NCI-H82 (cell line): ENCODE measurements at places on chromosomes 7 and 10.

- DNase-seq, result no peak
Measured at GRCh38 chr7:30048582-30048981, 20.4 kb downstream of the PLEKHA8 start.

DNA sequence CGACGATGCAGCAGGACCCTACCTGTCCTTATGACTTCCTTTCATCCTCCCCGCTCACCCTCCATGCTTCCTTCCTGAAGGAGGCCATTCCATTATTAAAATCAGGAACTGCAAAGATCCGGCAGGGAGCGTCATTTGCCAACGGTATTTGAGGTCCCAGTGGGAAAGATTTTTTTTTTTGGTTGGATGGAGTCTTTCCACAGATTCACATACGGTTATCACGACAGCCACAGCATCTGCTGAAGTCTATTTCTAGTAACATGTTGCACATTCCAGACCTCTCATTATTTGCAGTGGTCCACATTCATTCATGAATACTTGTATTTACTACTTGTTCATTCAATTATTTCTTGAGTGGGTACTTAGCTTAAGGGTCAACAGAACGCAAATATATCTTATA lies 94.7 kb upstream of the LYZL2 start:
- no peak for DNase-seq

DNA sequence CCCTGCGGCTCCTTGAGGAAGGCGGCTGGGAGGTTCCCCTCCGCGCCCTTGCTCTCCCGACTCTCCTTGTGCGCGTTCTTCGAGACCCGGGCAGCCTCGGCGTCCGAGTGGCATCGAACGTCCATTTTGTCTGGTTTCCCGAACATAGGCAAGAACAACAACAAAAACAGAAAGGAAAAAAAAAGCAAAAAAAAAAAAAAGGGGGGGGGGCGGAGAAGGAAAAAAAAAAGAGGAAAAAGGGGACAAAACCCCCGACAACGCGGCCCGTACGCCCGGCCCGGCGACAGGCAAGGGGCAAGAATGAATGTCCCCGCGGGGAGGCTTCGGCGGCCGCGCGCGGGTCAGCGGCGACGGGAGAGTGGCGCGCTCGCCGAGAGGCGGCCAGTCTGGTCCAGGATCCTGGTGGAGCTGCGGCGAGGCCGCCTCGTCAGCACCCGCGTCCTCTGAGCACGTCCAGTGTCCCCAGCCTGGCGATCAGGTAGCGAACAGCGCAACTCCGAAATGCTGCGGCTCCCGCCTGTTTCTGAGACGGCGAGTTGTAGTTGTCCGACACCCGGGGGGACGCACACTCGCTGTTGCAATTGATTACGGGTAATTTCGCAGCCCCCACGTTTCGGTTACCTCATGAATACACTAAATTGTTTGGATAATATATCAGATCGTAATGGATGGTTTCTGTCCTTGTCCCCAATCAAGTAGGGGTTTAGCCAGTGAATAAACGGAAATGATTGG lies at the start of gene VAX1:
Gene VAX1 (minus strand): TSS at position 360 of the 732 bp plus-strand sequence. CDS start 214 bp downstream, at position 146.
- peak; percentile 10 for DNase-seq

- no peak for DNase-seq
Measured at GRCh38 chr10:17241611-17242333, 13.7 kb downstream of the VIM start.

- no peak for DNase-seq
Measured at GRCh38 chr10:111246814-111247452, 170.1 kb downstream of the ADRA2A start.

GRCh38 chr7:69603937-69604494 lies 5.7 kb downstream of the AUTS2 start:
- no peak for DNase-seq

GRCh38 chr10:80493522-80494051 lies 39.5 kb downstream of the TSPAN14 start:
- DNase-seq, result no peak

DNA sequence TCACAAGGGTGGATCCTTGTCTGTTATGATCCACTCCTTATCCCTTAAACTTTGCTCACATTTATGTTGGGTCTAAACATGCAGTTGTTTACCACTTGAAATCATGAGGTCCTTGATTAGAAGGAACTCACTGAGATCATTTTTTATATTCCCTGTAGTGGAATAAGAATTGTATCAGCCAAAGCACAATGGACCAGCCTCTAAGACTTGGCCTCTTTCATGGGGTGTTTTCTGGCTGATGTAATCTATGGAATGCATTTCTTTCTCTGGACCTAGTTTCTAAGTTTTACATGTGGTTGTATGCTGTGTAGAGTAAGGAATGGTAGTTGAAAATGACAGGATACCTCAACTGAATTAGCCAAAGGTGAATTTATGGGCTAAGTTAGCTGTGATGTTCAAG lies 376.6 kb downstream of the SORCS3 start:
- no peak for DNase-seq

DNA sequence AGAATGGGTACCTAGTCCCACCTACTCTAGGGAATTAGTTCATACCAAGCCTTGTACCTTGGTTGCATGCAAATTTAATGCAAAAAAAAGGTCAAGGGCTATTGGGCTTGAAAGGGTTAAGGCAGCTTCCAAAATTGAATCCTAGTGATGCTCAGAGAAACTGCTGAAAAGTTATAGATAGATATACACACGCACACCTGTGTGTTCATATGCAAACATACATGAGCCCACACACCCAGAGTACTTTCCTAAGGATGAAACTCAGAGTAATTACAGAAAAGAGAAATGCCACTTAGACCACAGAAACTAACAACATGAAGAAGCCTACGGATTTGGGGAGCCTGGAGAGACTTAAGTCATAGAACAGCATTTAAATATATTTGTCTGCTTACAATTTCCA lies 1.5 kb downstream of the SLC25A13 start:
- DNase-seq, result no peak

- no peak for DNase-seq
Measured at GRCh38 chr10:12876266-12876665, 125.2 kb downstream of the CCDC3 start.

DNA sequence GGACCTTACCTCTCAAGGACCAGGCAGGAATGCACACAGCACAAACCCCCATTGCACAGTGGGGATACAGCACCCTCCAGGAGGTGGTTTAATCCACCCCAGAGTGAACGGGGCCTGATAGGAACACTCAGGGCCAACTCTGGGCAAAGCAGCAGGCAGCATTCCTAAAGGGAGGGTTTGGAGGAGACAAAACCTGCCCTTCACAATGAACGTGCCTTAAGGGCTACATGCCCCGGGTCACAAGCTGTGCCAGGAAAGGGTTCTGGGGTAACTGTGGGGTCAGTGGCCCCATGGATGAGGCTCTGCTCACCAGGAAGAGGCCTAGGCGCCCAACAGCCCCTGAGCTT lies 1.1 kb downstream of the GPRIN2 start:
- DNase-seq, result no peak

- no peak for DNase-seq
Measured at GRCh38 chr7:27202018-27202861, 2.3 kb upstream of the HOXA13 start.

DNA sequence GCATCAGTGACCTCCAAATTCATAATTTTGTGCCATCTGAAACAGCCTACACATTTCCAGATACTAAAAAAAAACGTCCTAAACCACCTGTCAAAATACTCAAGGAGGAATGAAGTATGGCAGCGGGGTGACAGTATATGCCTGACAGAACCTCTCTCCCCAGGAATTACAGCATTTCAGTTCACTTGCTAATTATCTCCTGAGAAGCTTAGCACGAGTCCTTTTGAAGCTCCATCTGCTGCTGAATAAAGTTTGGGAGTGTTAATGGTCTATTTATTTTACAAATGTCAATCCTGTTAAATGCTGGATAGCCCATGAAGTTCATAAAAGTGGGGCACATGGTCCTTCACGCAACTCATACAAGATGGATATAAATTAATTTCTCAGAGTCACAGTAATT lies 29.4 kb upstream of the ANLN start:
- DNase-seq, result peak; percentile 91

GRCh38 chr7:111282626-111283025 lies 191.7 kb downstream of the LRRN3 start:
- no peak for DNase-seq

DNA sequence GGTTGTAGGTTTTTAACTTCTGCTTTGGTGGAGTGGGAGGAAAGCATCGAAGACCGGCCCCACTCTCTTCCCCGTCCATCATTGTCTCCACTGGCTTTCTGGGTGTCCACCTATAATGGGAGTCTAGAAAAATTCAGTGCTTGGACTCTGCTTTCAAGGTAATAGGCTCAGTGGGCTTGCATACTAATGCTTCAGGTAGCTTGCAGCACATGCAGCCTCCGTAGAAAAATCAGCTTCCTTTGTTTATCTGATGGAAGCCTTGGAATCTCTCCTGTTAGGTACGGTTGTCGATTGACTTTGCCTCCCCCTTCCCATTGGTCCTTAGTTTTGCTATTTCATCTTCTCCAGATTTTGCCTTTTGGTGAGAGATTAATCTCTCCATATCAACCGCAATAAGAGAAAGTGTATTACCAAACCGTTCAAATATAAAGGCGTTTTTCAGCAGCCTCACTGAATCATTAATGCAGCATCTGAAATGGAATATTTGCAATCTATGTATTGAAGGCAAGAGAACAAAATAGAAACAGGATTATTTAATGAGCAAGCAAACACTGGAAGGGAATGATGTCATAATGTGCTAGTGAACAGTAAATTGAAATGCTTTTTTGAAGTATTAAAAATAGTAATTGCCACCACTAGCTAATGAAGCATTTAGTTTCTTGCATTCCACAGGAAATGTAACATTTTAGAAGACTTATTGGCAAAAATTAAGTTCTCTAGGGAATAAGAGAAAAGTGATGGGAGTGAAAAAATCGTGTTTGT lies 944 bp downstream of the AVL9 start:
- no peak for DNase-seq

DNA sequence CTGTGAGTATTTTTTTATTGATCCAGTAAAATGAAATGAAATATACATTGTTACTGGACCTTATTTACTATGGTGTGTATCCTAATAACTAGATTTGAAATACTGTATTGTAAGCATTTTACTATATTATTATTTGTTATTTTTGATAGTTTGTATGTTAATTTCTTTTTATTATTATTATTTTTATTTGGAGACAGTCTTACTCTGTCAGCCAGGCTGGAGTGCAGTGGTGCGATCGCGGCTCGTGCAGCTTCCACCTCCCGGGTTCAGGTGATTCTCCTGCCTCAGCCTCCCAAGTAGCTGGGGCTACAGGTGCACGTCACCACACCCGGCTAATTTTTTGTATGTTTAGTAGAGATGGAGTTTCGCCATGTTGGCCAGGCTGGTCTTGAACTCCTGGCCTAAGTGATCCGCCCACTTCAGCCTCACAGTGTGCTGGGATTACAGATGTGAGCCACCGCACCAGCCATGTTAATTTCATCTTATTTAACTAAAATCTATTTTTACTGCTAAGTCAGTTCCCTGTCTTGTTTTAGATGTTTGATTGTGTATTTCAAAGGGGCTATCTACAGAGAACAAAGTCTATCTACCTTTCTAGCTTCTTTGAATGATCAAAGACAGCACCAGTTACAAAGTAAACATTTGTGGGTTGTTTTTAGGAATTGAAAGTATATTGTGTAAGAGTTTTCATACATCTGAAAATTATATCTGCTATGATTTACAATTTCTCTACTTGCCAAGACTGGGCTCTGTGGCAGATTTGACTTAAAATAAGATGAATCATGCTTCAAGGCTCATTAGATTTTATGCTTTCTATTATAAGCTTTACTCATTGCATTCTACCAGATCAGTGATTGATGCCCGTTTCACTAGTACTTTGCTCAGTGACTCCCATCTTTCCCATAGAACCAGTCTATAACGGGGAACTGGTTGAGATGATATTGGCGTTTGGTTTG lies 41.6 kb downstream of the CDC123 start:
- no peak for DNase-seq

- no peak for DNase-seq
Measured at GRCh38 chr10:75395932-75396630, 5.5 kb downstream of the ZNF503 start.

DNA sequence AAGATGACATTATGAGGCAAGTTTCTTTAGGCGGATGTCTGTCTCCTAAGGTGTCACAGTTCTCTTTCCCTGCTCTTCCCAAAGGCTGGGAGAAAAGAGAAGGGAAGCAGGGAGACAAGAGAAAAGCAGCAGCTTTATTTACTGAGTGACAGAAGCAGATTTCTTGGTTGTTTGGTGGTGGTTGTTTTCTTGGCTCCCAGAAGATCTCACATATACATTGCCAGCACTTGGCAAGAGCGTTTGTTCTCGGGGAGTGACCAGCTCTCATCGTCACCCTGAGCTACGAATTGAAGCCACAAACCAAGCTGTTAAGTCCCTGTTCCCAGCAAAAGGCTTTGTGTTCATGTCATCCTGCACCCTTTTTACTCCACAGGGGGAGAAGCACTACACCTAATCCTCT lies 11.4 kb downstream of the CDHR3 start:
- DNase-seq, result peak; percentile 34

DNA sequence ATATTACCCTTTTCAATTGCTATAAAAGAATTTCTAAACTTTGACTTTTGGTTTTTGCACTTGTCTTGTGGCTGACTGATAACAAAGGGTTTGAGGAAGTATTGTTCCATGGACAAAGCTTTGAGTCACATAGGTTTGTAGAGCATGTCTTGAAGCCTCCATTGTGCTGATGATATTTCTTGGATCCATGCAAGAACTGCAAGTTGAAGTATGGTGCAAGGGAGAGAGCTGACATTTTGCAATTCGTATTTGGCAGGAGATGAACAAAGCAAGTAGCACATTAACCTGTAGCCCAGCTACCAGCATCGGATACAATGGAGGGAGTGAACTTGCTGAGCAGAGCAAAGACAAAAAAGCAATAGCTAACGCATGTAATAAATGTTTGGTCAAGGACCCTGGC lies 23.4 kb downstream of the MGAM2 start:
- DNase-seq, result no peak

GRCh38 chr7:36490419-36490830 lies 100.8 kb downstream of the ANLN start:
- no peak for DNase-seq

- DNase-seq, result no peak
Measured at GRCh38 chr7:130400120-130400572, 19.9 kb downstream of the CPA1 start.

DNA sequence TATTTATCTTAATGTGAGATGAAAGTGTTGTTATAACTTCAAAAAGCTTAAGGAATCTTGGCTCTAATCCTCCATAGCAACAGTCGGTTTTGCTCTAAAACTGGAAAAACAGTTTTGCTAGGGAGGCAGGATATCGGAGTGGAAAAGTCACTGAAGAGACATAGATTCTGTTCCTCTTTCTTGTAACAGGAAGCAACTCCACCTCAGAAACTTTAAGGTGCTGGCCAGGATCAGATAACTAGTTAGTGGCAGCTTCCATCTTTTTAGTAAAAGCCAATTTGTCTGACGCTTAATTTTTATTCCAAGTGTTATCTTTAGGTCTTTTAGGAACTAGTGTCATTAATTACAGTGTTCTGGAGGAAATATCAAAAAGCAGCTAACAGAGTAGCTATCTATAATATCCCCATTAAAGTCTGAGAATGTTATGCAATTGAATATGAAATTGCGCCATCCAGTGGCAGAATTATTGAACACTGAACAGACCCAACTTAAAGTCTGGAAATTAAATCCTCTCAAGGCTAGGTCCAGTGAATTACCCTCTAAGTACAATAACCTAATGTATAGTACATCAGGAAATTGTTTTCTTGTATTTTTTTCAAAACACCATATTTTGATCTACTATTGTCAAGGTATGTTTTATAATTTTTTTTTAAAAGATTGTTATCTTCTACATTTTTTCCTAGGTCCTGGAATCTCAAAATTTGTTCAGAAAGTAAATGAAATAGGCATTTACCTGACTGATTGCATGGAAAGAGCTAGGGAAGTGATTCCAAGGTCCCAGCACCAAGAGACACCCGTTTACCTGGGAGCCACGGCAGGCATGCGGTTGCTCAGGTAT lies 65.9 kb upstream of the CC2D2B start:
- DNase-seq, result peak; percentile 78

- no peak for DNase-seq
Measured at GRCh38 chr7:120949393-120949911, 1.1 kb upstream of the ING3 start.
